ENCODE measurements at places on chromosomes 2 and 18.

DNA sequence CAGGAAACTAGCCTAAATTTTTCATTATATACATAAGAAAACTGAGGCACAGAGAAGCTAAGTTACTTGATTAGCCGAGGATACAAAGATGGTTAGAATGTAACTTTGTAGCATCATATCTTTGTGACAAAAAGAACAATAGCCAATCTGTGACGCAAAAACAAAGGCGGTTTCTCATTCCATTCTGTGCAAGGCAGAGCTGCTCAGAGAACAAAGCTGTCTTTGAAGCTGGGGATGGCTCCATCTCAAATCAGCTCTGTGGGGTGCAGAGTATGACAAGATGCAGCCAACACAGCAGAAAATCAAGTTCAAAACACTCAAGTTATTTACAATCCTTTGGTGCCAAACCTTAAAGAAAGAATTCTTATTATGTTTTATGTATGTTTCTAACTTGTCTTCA, 81.9 kb upstream of the VWC2L start:
- no peak for DNase-seq

GRCh38 chr18:68944826-68945225, 146.9 kb downstream of the CCDC102B start:
- DNase-seq, result no peak

- no peak for DNase-seq
Measured at GRCh38 chr2:23213196-23213595, 171.8 kb upstream of the KLHL29 start.

- DNase-seq, result no peak
Measured at GRCh38 chr2:209425471-209426071, 1.7 kb downstream of the MAP2 start.

- DNase-seq, result no peak
Measured at GRCh38 chr2:178579006-178579405, 98.7 kb downstream of the PLEKHA3 start.

- DNase-seq, result no peak
Measured at GRCh38 chr2:1800716-1801388, 56.5 kb upstream of the PXDN start.

DNA sequence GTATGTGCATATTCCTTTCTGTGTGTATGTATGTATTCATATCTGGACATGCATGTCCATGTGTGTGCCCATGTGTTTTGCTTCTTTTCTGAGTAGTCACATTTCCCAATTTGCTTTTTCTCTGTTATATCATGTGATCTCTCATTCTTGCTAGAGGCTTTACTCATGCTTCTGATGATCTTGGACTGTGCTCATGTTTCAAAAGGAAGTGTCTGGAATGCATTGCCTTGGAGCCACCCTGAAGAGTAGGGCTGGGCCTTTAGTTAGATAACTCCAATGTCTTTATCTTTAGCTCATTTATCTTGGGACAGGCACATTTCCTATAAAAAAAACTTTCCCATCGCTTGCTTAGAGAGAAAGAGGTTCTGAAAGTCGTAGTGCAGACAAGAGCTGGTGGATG, 859.2 kb downstream of the CNTNAP5 start:
- DNase-seq, result no peak

- DNase-seq, result no peak
Measured at GRCh38 chr18:70423988-70424387, 135.1 kb downstream of the SOCS6 start.

DNA sequence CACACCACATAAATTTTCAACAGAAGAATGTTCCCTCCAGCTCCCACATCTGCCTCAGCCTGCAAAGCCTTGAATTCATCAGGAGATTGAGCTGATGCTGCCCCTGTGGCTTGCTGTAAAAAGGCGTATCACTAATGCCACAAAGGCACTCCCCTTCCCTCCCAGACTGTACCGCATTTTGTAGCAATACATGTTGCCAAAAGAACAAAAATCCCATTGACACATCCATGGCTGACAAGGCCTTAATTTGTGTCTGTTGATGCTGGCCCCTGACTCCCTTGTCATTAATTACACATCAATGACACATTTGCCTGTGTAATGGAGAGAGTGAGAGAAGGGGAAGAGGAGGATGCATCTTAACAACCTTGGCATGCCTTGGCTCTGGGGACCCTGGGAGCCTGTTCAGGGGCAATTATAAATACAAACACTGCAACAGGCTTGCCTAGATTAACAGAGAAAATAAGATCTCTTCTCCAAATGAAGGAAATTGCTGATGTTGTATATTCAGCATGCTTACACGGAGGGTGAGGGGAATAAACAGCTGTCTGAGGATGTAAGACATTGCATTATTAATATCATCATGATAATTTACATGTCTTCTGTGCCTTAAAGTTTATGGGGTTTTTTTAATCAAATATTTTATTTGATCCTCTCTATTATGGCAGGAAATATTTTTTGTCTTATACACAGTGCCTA, 264.0 kb downstream of the SUCLG1 start:
- no peak for DNase-seq

- no peak for DNase-seq
Measured at GRCh38 chr2:126657148-126657635, 1.2 kb downstream of the GYPC start.

- peak; percentile 41 for DNase-seq
Measured at GRCh38 chr2:73979021-73979420, 5.7 kb upstream of the TET3 start.

GRCh38 chr2:128702616-128703015, 383.9 kb upstream of the HS6ST1 start:
- no peak for DNase-seq

DNA sequence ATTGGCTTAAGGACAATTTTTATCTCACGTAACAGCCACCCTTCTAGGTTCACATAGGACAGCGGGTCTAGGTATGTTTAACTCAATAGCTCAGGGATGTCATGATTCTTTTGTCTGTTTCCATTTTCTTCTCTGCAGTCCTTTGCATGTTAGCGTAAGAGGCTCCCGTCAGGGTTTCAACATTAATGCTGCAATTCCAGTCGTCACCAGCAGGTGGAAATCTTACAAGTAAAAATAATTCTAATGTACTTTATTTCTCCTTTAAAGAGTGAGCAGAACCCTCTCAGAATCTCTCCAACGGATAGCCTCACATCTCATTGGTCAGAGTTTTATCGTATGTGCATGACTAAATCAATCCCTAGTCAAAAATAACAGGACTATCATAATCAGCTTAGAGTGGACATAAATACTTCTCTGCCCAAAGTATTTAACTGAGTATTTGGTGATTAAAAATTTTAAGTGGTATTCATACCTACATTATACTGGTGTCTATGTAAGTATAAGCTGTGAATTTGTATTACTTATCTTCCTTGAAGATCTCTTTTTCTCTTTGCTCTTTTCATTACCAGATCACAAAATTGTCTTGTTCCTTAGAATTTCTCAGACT, 487.2 kb upstream of the GCFC2 start:
- no peak for DNase-seq
